ENCODE measurements at places on chromosomes 5 and 9.
A peak's percentile ranks its signal among the peaks of the same experiment; 100 is the strongest.

GRCh38 chr5:64612344-64612961 lies 77.8 kb upstream of the SHISAL2B start:
- DNase-seq, result peak; percentile 17

DNA sequence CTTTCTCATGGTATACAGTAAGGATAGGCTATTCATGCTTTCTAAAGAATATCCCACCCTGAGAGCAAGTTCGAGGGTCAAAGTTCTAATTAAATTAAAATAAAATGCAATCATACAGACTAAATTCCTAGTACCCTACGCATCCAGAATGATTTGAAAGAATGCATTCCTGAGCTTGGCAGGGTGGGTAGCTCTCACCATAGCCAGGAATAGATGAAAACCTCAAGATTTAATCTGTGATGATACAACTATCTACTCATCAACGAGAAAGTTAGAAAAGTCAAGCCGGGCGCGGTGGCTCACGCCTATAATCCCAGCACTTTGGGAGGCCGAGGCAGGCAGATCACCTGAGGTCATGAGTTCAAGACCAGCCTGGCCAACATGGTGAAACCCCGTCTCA lies 32.3 kb downstream of the SERINC5 start:
- DNase-seq, result no peak

DNA sequence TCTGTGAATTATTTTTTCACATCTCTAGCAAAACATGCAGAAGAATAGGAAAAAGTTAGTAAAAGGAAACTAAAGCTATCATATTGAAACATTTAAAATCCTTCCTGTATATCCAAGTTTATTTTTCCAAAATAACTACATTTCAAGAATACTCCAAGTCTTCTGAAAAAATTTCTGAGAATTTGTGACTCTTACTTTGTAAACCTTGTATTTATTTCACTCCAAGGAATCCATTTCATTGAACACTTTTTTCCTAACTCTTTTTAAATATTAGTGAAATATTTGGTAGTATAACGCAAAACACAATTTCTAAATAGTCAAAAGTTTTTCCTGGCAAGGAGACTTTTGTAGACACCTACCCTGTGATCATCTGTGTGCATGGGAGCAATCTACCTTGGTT lies 19.3 kb downstream of the ECM2 start:
- no peak for DNase-seq

DNA sequence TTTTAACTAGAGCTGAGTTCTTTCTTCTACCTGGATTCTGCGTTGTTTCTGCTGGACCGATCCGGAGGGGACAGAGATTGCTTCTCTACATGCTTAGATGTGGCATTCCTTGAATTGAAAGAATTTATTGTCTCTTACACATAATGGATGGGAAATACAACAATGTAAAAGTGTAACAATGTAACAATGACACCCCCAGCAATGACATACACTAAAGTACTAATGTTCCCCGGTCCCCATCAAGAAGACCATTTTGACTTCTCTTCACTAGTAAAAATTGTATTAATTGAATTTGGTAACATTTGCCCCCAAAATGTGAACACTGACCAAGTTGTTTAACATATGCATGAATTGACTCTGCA lies 760.2 kb downstream of the TAF11L14 start:
- DNase-seq, result no peak

GRCh38 chr5:176545737-176546509 lies 3.2 kb upstream of the CDHR2 start:
- DNase-seq, result no peak

DNA sequence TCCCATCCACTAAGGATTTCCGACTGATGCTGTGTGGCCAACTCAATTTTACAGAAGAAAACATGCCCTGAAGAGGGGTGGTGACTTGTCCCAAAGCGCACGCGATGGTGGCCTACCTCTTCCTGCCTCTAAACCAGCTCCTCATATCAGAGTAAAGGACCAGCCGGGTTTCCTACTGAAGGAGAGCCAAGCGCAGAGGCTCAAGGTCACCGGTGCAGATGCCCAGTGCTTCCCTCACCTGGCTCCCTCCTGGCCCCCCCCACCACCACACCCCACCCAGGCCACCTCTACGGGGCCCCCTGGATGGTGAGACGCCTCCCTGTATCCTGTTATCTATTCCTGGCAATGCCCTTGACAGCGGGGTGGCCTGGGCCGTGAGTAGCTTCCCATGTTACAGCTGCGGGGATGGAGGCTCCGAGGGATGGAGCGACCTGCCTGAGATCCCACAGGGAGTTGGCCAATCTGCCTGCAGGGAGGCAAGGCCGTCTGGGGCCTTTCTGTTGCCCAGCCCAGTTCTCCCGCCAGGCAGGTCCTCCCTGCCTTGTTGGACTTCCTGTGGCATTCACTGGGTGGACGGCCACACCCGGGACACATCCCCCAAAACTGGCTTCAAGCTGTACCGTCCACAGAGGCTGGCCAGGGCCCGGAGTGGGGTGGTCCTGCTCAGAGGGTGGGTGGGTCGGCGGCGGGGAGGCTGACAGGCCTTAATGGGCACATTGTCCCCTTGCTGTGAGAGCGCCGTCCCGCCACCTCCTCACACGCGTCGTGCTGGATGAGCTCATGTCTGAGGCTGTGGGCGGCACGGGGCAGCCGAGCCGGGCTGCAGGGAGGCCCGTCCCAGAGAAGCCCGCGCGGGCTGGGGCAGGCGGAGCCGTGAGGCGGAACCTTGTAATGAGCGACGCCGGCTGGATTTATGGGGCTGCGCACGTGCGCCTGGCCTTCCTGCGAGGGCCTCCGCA lies 72.5 kb downstream of the MACROH2A1 start:
- no peak for DNase-seq

GRCh38 chr9:122158202-122158601 lies 1.4 kb downstream of the NDUFA8 start:
- no peak for DNase-seq

DNA sequence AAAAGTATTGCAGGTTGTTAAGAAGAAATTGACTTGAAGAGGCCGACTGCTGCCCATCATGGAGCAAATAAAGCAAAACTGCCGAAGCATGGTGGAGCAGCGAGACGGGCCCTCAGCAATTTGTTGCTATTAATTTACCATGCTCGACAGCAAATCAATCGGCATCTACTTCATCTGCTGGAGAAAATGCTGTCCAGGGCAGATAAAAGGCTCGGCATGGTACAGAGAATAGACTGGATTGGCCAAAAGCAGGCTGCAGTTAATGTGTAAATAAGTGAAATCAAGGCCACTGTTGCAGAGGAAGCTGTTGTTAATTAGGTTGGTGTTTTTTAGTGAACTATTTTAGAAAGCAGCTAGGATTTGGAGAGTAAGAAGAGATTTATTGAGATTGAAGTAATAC lies 8.3 kb downstream of the TLE4 start:
- no peak for DNase-seq

GRCh38 chr5:102229685-102230084 lies 66.4 kb downstream of the SLCO4C1 start:
- no peak for DNase-seq

- no peak for DNase-seq
Measured at GRCh38 chr5:146647656-146648199, 131.7 kb upstream of the GPR151 start.

- no peak for DNase-seq
Measured at GRCh38 chr5:140509898-140510297, 37.6 kb upstream of the EIF4EBP3 start.

- no peak for DNase-seq
Measured at GRCh38 chr9:27353474-27354229, 56.7 kb upstream of the EQTN start.

- DNase-seq, result no peak
Measured at GRCh38 chr5:87645224-87645623, 232.5 kb upstream of the CCNH start.

GRCh38 chr9:92506184-92506857 lies 24.0 kb upstream of the ASPN start:
- DNase-seq, result no peak

DNA sequence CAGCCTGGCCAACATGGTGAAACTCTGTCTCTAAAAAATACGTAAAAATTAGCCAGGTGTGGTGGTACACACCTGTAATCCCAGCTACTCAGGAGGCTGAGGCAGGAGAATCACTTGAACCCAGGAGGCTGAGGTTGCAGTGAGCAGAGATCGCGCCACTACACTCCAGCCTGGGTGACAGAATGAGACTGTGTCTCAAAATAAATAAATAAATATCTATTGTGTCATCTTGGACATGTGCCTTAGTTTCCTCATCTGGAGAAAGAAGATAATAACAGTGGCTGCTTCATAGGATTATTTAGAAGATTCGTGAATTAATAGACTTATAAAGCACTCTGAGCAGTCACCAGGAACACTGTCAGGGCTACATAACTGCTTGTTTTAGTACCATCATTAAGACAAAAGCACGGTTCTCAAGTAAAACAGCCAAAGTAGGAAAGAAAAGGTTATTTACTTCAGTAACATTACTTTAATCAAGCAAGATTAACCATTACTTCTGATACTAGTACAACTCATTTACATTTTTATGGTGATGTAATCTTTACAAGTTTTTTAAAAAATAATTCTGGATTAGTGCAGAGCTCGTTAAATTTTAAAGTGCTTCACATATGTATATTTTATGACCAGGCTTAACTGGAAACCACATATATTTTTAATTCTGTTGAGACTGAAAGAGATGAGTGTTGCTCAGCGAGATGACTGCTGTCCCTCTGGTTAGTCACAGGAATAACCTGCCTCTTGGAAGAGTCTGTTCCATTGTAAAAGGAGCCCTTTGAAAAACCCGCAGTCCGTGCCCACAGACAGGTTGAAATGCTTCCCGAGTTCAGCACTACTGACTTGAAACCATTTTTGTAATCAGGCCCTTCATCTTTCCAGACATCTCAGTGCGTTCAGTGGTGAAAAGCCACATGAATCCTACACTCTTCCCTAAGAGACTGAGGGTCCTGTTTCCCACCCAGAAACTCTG lies 36.7 kb downstream of the ANKH start:
- no peak for DNase-seq

DNA sequence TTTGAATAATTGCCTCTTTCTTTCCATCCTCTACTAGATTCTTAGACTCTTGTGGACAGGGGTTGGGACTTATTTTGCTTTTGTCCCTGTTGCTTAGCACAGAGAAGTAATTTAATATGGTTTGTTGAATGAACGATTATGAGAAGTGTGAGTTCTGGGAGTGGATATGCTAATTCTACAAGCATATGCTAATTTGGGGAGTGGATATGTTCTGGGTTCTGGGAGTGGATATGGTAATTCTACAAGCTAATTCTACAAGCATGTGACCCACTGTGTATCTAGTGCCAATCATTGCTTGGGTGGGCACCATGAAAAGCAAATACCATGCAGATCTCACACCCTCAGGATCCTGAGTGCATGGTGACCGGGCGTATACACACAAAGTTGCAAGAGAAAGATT lies 181.8 kb upstream of the IL12B start:
- no peak for DNase-seq

- no peak for DNase-seq
Measured at GRCh38 chr5:38189081-38189504, 69.3 kb upstream of the EGFLAM start.

DNA sequence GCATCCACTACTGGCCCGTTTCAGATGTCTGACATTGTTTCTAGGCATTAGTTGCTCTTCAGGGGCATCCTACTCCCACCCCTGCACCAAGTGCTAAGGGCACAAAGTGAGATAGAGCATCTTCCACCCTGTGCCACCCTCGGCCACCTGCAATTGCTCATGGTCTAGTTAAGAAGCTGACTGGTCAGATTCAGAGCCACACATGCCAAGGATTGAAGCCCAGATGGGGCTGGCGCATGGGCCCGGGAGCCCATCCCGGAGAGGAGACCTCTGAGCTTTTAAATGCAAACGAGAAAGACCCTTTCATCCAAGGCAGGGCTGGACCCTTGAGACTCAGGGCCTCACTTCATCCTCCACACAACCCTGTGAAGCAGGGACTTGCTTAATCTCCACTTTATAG lies 28.5 kb downstream of the HRH2 start:
- no peak for DNase-seq

DNA sequence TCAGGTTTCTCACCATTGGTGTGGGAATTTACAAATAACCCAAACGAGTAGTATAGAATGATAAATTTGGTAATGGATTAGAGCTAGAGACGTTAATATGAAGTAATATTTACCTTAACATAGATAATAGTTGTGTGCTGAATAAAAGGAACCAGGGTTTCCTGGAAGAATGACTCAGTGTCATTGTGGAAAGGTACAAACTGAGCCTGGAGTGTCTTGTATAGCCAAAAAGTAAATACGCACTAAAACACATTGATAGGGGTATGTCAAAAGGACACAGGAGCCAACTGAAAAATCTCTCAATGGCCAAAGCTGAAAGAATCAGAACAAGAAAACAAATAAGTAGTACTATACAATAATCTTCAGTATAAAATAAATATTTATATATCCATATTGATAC lies 363.5 kb downstream of the SLCO4C1 start:
- no peak for DNase-seq

DNA sequence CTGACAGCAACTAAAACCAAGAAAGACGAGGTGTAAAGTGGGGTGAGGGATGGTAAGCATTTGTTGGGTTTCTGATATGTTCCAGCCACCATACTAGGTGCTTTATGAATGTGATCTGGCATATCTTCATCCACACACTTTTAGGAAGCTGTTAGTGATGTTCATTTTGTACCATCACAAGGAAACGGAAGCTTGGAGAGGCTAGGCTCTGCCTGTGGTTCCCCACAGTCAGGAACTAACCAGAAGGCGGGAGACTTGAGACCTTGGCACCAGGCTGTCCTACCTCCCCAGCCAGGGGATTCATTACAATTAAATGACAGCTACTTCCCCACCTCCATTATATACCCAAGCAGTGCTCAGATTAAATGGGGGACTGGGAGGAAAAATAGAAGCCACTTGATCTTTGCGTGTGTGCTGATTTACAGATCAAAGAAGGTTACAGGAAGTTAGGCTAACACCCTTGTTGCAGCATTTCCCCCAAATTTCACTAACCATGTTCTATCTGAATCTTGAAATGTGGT lies 43.0 kb downstream of the SFXN1 start:
- DNase-seq, result no peak

GRCh38 chr5:90558344-90559192 lies at the start of gene ADGRV1:
ADGRV1 (plus strand) TSS chr5:90558797; CDS start chr5:90558896, 99 bp downstream.
- DNase-seq, result no peak

DNA sequence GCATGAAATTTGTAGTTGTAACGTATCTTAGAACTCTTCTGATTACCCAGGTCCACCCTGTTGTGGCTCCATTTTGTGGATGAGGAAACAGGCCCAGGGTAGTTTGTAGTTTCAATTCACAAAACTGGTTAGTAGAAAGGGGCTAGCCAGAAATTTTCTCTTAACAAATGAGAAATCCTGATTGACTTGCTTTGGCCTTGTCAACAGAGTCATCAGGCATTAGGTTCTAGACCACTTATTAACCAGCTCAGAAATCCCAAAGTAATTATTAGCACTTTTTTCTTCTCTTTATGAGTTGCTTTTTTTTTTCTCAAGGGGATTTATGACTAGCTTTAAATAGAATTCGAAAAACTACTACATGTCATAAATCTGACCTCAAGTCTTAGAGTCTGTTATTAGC lies 160.2 kb downstream of the SH3GL2 start:
- DNase-seq, result no peak

GRCh38 chr5:138745268-138745667 lies 8.0 kb upstream of the CTNNA1 start:
- no peak for DNase-seq

DNA sequence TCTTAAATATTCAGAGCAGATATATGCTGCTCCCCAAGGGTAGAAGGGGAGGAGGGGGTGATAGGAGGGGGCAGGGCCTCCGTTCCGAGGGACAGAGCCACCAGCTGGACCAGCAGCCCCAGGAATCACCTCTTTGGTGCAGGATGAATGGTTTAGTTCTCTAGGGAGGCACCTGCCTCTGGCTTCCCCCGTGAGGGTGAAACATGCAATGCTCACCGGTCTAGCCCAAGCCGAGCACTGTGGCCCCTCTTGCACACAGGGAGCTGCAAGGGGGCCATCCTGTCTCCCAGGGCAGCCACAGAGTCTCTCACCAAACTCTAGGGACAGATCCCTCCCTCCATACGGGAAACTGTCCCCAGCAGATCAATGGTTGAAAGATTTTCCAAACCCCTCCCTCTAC lies 163.7 kb downstream of the DAB2IP start:
- DNase-seq, result no peak

Measured in pulmonary artery endothelial cell (primary cell).